ENCODE measurements at places on chromosomes 5 and 9.

DNA sequence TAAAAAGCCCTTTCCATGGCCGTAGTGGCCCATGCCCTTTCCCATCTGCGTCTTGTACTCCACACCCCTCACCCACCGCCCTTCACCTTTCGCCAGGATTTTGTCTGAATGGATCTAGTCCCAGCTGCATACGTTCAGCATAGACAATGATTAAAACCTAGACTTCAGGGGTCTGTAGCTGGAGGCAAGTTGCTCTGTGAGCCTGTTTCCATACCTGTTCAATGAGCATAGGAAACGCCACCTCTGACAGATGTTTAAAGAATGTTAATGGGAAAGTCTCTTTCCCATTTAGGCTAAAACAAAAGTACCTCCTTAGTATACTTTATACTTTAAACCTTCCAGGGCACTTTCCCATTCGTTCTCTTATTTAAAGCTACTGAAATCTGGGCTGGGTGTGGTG, 105.7 kb downstream of the SPRY4 start:
- DNase-seq = no peak

- no peak for DNase-seq
Observed at GRCh38 chr5:68369457-68370125, 154.0 kb downstream of the PIK3R1 start.

DNA sequence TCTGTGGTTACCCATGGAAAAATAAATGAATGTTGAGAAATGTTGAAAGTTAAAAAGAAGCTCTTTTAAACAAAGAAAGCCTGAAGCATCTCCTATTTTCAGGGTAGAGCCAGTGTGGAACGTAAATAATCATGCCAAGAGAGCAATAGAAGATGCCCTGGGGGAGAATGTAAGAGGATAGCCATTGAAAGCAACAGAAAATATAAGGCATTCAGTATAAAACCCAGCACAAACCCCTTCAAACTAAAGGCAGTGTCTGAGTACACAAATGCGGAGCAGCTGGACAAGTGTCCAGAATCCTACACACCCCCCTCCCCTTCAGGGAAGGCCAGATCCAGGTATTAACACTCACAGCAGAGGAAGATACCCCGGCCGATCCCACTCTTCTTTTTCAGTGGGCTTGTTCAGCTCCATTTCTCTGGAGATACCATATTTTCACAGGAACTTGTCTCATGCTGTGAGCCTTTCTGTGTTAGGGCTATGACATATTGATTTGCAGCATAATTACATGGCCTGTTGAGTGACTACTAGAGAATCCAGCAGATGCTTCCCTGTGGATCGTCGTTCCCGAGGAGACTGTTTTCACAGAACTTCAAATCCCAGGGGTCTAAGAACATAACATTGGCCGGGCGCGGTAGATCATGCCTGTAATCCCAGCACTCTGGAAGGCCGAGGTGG, 101.2 kb downstream of the PLK2 start:
- DNase-seq = no peak

DNA sequence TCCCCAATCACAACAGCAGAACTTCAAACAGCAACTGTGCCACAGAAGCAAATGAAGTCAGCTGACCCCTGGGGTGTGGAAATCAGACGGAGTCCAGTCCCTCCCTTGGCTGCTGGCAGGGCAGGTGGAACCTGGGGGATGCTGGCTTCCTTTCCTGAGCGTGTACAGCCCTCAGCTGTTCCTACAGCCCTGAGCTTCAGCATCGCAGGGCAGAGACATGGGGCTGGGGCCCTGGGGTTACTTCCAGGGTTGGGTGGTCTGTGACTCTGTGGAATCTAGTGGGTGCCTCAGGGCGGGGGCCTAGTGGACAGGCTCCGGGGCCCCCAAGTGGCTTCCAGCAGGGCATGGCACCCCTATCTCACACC, 7.3 kb upstream of the RXRA start:
- no peak for DNase-seq

GRCh38 chr9:134518004-134518606, 123.5 kb upstream of the COL5A1 start:
- no peak for DNase-seq

GRCh38 chr5:169095976-169096375, 205.0 kb downstream of the SLIT3 start:
- DNase-seq = no peak

Data from activated CD8-positive, alpha-beta memory T cell treated with anti-CD3 and anti-CD28 coated beads for 24 hours (primary cell).